CD8-positive, alpha-beta memory T cell (primary cell): ENCODE measurements at places on chromosomes 6 and 20. TPM values are rescaled to one million over a fixed set of nuclear protein-coding genes. Genes with fewer than 3 reads are reported as not detected.

BPIFB4 gene
- not detected for total RNA-seq

KIAA1586 gene
- 18.5 TPM for total RNA-seq

SPEF1 gene
- total RNA-seq: 0.13 TPM

FHL5 gene
- not detected for total RNA-seq

CHRNA4 gene
- not detected for total RNA-seq

MAS1 gene
- total RNA-seq: not detected

OR2B6 gene
- not detected for total RNA-seq

TSPO2 gene
- not detected for total RNA-seq
